ENCODE measurements at places on chromosomes 4 and X.

GRCh38 chr4:183377491-183377890, 55.3 kb upstream of the CLDN24 start:
- DNase-seq, result no peak

GRCh38 chrX:149650162-149650561, 18.6 kb upstream of the TMEM185A start:
- DNase-seq, result no peak

GRCh38 chrX:68018248-68019203, 414.8 kb downstream of the OPHN1 start:
- DNase-seq, result no peak

- no peak for DNase-seq
Measured at GRCh38 chr4:16113741-16114140, 29.9 kb upstream of the PROM1 start.

- no peak for DNase-seq
Measured at GRCh38 chrX:80812176-80812575, 2.5 kb upstream of the BRWD3 start.

GRCh38 chr4:108849611-108850168, 86.8 kb upstream of the ETNPPL start:
- no peak for DNase-seq

DNA sequence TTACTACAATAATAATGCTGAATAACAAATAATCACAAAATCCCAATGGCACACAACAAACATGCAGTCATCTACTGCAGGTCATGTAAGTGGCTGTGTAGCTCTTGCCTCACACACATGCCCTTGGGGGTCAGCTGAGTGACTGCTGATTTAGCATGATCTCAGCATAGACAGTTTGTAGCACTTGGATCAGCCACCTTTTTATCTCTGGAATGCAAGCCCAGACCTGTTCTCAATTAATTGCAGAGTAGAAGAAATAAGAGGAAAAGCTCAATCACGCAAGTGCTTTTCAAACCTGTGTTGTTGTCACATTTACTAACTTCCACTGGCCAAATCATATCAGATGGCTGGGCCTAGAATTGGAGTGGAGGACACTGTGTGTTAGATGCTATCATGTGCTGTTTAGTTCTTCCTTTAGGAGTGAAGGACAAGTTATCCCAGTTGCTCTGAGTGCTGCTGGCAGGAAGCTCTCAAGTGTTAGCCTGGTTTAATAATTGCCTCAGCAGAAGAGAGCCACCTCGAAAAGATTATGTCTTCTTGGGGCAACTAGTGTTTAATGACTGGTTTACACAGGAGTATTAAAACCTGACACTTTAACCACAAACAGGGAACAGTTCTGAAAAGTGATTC, 128.3 kb upstream of the EPHA5 start:
- no peak for DNase-seq

GRCh38 chr4:15610855-15611254, 44.3 kb downstream of the FBXL5 start:
- DNase-seq, result no peak

- DNase-seq, result no peak
Measured at GRCh38 chr4:89000844-89001360, 56.1 kb downstream of the FAM13A start.

DNA sequence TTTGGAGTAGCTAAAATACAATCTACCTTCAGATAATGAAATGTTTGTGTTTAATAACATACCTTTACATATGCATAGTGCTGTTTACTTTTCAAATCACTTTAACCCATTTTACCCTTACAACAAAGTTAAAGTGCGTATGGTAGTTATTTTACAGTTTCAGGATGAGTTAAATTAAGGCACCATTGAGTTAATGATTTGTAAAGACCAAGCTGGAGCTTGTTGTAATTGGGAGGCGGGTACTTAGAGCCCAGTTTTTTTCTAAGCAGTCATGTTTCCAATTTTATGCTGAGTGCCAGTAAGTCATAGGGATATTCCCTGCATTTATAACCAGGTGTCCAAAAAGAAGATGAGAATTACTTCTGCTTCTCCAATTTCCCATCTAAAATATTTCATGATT, 84.2 kb upstream of the NRK start:
- DNase-seq, result no peak

GRCh38 chr4:3855646-3856045, 89.5 kb downstream of the ADRA2C start:
- DNase-seq, result no peak
